Activated naive CD8-positive, alpha-beta T cell treated with anti-CD3 and anti-CD28 coated beads, Interleukin-2, amount 10 ng/mL, durations not matched to agents 7 days and 5 days (primary cell): ENCODE measurements at places on chromosomes 16 and 17.

DNA sequence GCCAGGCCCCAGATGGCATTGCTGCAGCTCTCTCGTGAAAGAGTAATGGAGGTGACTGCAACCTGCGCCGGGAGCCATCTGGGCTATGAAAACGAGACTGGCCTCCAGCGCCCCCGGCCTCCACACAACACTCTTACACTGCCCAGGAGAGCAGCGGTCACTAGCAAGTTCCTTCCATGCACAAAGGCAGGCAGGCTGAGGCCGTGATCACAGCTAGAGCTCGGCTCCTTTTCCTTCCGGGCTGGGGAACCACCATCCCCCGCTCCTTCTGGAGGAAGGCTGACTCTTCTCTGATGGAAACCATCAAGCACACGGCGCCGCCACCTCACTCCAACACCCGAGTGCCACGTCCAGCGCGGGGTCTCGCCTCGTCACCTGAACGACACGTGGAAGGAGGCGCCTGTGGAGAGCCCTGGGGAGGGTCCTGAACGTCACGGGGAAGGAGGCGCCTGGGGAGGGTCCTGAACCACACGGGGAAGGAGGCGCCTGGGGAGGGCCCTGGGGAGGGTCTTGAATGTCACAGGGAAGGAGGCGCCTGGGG, 61.9 kb downstream of the KLHDC4 start:
- no peak for DNase-seq

- DNase-seq = no peak
Measured at GRCh38 chr16:19837984-19838707, 46.5 kb downstream of the GPRC5B start.

GRCh38 chr16:24988593-24989338, 26.4 kb downstream of the ARHGAP17 start:
- no peak for DNase-seq

DNA sequence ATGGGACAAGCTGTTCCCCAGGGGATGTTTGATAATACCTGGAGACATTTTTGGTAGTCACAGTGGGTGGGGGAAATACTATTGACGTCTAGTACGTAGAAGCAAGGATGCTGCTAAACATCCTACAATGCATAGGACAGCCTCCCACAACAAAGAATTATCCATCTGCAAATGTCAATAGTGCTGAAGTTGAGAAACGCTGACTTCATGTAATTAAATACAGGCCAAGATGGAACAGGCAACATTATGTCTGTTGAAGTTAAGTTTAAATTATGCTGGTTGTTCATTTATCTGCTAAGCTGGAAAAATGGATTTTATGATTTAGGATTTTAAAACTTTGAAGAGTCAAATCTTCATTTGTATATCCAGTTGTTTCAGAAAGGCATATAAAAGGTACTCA, 341.2 kb upstream of the DYNLRB2 start:
- DNase-seq = no peak

- no peak for DNase-seq
Measured at GRCh38 chr16:52209227-52209626, 337.7 kb downstream of the TOX3 start.

DNA sequence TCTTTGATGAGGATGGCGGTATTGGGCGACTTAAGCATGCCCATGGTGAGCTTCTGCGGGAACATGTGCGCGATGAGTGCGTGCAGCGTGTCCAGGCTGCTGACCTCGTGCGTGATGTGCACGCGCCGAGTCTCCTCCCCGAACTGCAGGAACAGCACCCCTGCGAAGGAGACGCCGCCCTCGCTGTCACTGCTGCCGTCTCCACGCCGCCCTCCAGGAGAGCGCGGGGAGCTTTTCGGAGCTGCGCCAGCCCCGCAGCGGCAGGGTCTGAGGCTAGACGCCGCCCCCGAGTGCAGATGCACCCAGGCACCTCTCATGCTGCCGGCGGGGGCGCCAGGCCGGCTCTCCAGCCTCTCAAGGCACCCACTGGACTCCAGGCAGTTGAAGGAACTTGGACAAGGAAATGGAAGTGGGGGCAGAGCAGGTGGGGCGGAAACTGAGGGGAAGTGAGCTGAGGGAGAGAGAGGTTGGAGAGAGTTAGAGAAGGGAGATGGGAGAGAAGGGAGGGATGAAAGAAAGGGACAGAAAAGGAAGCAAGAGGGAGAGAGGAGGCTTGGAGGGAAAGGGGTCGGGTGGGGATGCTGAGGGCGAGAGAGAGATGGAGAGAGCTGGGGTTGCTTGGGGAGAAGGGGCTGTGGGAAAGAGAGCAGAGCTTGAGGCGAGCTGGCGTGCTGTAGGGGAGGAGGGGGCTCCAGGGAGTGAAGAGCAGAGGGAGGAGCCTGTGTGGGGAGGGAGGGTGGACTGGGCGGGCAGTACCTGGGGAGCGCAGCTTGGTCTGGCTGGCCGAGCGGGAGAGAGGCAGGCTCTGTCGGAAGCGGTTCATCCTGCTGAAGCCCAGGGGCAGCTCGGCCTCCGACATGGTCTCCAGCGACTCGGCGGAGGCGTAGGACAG, 42.1 kb downstream of the SRCIN1 start:
- DNase-seq = no peak

DNA sequence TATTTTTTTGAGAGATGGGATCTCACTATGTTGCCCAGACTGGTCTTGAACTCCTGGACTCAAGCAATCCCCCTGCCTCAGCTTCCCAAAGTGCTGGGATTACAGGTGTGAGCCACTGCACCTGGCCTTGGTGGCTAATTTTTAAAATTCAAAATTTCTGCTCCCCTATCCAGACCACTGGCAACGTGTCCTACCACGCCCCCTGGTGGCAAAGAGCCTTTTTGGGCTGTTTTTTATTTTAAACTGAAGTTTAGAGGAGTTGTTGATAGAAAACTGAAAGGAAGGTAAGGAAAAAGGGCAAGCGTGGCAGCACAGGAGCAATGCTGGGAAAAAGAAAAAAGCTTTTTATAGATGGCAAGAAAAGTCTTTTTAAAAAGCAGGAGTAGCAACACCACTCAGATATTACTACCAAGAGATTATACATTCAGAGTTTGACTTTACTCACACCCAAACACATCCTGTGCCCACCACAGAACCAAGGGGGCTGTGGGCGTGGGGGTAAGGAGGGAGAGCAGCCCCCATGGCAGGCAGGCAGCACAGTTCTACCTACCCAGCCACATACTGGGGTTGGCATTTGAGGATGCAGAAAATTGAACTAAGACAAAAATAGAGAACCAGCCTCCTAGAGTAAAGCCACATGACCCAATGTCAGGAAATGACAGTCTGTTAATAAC, 4.2 kb upstream of the MXRA7 start:
- peak; percentile 77 for DNase-seq

- no peak for DNase-seq
Measured at GRCh38 chr17:72825218-72825617, 267.3 kb downstream of the SLC39A11 start.

DNA sequence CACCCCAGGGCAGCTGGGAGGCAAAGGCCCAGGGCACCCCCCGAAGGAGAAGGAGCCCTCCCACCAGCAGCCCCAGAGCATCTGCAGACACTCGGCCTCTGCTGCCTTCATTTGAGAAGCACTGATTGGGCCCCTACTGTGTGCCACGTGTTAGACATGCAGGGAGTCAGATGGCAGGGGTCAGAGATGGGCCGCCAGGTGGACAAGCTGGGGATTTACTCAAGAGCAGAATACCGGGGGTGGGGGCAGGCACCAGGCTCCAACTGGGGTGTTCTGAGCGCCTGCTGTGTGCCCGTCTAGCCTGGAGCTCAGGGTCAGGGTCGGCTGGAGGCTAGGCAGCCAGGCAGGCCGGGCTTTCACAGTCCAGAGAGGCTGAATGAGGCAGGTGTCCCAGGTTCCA, 18.7 kb downstream of the TPSG1 start:
- no peak for DNase-seq

GRCh38 chr16:998615-999014, 17.0 kb downstream of the SOX8 start:
- no peak for DNase-seq

DNA sequence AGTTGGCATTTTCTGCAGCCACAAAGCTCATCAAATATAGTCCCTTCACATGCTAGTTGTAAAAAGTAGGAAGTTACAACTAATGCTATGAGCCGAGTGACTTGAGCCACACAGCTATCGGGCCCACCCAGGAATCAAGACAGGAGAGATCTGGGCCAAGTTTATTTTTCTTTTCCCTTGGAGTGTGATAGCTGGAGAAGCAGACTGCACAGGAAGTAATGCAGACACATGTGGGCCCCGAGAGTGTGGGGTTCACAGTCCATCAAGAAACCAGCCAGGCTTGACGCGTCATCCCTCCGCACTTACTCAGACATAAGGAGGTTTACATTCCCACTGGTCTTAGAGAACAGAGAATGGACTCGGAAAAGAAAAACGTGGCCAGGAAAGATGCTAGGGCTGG, 403.1 kb upstream of the CDH11 start:
- DNase-seq = no peak

DNA sequence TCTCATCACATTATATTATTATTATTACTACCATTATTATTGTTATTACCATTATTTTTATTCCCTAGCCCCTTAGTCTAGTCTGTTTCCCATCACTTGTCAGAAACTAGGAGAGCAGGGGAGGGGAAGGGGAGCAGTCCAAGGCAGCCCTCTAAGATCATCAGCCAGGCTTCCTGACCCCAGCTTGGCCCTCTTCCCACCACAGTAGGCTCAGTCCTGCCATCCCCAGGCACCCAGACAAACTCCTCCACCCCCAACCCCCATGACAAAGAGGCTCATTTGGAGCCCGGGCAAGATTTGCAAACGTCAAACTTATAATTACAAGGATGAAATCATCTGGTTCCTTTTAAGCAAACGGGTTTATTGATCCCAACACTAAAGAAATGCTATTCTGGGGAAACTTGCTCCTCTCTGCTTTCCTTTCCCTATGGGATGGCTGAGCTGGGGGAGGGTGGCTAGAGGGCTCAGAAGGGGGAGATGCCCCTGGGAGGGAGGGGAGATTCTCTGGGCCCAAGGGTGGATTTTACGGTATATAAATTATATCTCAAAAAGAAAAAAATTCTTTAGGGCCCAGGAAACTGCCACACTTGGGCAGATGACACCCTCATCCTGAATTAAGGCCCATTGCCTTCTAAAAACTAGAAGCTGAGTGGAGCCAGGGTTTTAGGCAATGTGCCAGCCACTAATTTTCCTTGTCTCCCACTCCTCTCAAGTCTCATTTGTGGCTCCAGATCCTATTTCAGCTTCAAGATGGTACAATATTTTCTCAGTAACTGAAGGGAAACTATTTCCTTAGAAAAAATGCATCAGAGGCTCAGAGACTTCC, 4.4 kb upstream of the CBFB start:
- peak; percentile 8 for DNase-seq

GRCh38 chr17:82830249-82830661, 9.6 kb downstream of the ZNF750 start:
- no peak for DNase-seq

DNA sequence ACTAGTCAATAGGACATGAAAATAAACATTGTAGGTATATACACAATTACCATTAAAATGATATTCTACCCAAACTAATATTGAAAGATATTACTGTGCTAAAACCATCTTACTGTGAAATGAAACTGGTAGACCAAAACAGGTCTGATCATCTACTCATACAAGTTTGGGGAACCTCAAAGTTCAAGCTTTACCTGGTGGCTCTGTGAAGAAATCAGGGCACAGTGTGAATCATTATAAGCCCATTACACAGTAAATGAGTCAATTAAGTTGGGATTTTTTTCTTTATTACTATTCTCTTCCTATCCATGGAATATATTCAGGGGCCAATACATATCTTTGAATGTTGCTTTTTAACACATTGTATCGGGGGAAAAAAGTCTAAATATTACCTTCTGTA, 57.1 kb downstream of the HELZ start:
- no peak for DNase-seq

DNA sequence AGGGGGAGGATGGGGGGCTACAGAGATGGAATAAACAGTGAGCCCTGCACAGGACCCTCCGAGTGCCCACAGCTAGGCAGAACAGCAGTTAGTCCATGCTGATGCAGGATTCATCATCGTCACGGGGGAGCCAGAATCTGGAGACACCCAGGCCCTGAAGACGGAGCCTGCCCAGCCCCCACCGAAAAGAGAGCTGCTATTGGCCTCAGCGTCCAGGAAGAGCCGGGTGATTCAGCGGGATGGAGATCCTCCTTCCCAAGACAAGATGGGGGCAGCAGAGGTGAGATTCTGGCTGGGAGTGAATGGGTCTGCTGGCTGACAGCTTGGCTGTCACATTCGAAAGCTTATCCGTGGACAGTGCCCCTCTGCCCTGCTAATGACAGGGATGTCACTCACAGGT, 133.6 kb upstream of the CRHR1 start:
- DNase-seq = no peak

- peak; percentile 72 for DNase-seq
Measured at GRCh38 chr17:63946440-63947363, 14.6 kb upstream of the CD79B start.

DNA sequence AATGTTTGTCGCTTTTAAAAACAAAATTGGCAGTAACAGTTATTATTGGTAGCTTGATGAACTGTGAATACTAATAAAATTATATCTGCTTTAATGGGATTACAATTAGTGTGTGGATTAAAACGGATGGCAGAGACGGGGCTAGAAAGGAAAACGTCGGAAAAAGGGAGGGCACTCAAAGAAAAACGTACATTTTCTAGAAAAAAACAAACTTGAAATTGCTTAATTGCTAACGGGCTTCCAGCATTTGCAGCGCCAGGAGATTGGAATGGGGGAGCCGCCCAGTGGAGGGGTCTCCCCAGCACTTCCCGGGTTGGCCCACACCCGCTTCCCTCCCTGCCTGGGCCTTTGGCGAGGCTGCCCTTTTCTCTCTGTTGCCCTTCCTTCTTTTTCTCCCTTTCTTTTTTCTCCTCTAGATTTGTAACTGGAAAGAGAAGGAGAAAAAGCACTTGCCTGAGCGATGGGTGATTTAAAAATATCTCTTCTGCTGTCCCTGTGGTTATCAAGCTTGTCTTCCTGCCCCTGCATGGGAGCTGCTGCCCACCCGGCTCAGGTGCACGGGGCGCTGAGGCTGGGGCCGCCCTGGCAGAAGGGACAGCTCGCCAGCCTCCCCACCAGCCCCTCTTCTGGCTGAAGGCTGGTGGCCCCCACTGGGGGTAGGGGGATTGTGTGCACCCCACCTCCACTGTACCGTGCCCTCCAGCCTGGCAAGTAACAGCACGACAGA, 5.9 kb downstream of the BAHCC1 start:
- no peak for DNase-seq

- DNase-seq = no peak
Measured at GRCh38 chr16:4159726-4160125, 43.5 kb upstream of the ADCY9 start.

DNA sequence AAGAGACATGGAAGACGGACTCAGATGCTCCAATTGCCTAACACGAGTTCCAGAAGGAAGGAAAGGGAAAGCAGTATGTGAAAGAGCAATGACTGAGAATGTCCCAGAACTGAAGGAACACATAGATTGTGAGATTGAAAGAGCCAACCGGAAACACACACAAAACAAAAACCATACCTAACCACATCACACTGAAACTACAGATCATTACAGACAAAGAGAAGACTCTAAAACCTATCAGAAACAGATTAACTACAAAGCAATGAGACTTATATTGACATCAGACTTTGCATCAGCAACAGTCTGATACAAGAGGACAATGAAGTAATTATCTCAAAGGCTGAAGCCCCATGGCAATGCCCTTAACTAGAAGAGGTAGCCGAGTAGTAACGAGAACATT, 45.6 kb upstream of the CLEC18B start:
- no peak for DNase-seq

- DNase-seq = no peak
Measured at GRCh38 chr16:64656471-64656870, 465.4 kb downstream of the CDH11 start.

- DNase-seq = no peak
Measured at GRCh38 chr16:20388854-20389253, 15.7 kb downstream of the PDILT start.

- no peak for DNase-seq
Measured at GRCh38 chr16:81179219-81179618, 59.3 kb upstream of the BCO1 start.

GRCh38 chr16:88512728-88513696, 57.2 kb upstream of the ZC3H18 start:
- DNase-seq = no peak
